ENCODE measurements at places on chromosomes 13 and 19.

- DNase-seq = no peak
- H3K4me3 ChIP-seq = no peak overlapping the region
- H3K27ac ChIP-seq = no peak overlapping the region
- H3K27me3 ChIP-seq = no peaks in the 10 kb centered on the region
These were observed 550.8 kb upstream of the SLITRK1 start for GRCh38 chr13:84433024-84433423.

DNA sequence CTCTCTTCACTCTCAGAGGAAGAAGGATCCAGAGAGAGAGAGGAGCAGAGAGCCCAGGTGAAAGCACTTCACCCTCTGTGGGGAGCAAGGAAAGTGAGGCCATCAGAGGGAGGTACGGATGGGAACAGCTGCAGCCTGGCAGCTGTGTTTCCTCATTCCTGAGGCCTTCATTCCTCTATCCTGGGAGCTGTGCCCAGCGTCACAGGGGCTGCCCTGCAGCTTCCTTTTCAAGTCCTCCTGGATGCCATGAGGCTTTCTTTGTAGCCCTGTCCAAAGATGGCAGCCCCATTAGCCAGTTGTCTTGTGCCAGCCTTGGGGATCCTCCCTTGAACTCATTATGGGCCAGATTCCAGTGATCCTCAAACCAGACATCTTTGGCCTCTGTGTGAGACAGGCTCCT, 76.8 kb upstream of the PCDH8 start:
- no peaks in the 10 kb centered on the region for H3K4me1 ChIP-seq
- H3K36me3 ChIP-seq = no peaks in the 10 kb centered on the region
- no peak overlapping the region for H3K4me3 ChIP-seq
- H3K27me3 ChIP-seq = peaks cover 3% of the 10 kb centered on the region
- no peak overlapping the region for H3K27ac ChIP-seq
- DNase-seq = no peak

GRCh38 chr19:42267644-42268141, 1.4 kb upstream of the CIC start:
- peaks cover 18% of the 10 kb centered on the region for H3K36me3 ChIP-seq
- H3K27ac ChIP-seq = no peak overlapping the region
- DNase-seq = no peak
- H3K4me3 ChIP-seq = no peak overlapping the region
- peaks cover 29% of the 10 kb centered on the region for H3K4me1 ChIP-seq

DNA sequence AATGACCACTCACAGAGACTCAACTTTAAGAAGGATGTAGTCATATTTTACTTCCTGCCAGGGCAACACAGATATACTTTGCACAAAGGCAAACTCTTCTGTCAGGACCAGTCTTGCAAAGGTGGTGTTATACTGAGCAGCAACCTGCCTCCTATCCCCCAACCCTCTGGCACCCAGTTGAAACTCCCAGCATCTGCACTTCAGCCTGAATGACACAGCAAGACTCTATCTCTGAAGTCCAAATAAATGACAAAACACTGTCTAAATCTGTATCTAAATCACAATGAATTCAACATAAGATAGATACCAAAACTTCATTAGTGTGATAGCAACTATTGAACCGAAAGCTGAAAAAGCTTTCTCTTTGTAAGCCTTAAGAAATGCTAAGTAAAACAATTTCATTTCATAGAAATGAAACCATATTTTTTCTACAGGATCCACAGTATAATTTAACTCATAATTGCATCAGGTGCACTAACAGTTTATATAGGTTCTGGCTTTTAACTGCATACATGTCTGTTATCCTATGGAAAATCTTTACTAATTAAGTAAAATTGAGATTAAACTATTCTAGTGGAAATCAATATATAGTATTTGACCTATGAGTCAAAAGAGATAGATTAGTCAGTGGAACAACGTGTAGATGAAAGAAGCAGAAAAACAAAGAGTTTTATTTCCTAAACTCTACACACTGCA, 163.7 kb downstream of the TBC1D4 start:
- no peaks in the 10 kb centered on the region for H3K27me3 ChIP-seq
- peaks cover 3% of the 10 kb centered on the region for H3K36me3 ChIP-seq
- peak overlapping the region; percentile 48 for H3K4me3 ChIP-seq
- peak overlapping the region; percentile 86 for H3K27ac ChIP-seq
- DNase-seq = peak; percentile 26
- H3K4me1 ChIP-seq = peaks cover 45% of the 10 kb centered on the region

DNA sequence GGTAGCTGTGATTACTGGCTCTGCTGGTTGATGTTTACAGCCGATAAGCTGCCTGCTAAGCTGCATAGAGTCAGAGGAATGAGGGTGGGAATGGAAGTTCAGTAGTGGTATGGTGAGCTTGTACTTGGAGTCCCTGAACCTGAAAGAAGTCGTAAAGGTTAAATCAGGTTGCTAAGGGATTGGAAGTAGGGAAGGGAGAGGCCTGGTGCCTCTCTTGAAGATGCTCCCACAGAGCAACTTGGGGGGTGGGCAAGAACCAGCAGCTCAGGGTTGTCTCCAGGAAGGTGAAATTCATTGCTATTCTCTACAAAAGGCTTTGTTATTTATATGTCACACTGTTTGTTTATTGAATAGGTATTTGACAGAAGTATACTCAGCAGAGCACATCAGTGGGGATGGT, 73.8 kb upstream of the OLFM4 start:
- no peak overlapping the region for H3K27ac ChIP-seq
- H3K4me1 ChIP-seq = no peaks in the 10 kb centered on the region
- no peak overlapping the region for H3K4me3 ChIP-seq
- H3K27me3 ChIP-seq = no peaks in the 10 kb centered on the region
- no peaks in the 10 kb centered on the region for H3K36me3 ChIP-seq
- DNase-seq = no peak

- peaks cover 93% of the 10 kb centered on the region for H3K4me1 ChIP-seq
- peak overlapping the region; percentile 77 for H3K4me3 ChIP-seq
- DNase-seq = peak; percentile 70
- no peaks in the 10 kb centered on the region for H3K27me3 ChIP-seq
- peak overlapping the region; percentile 90 for H3K27ac ChIP-seq
These were observed 15.9 kb upstream of the SLC35E1 start for GRCh38 chr19:16587833-16588823.

GRCh38 chr13:32264407-32264806, 50.8 kb downstream of the ZAR1L start:
- H3K27me3 ChIP-seq = no peaks in the 10 kb centered on the region
- H3K27ac ChIP-seq = no peak overlapping the region
- H3K4me3 ChIP-seq = no peak overlapping the region
- DNase-seq = no peak
- H3K36me3 ChIP-seq = no peaks in the 10 kb centered on the region

DNA sequence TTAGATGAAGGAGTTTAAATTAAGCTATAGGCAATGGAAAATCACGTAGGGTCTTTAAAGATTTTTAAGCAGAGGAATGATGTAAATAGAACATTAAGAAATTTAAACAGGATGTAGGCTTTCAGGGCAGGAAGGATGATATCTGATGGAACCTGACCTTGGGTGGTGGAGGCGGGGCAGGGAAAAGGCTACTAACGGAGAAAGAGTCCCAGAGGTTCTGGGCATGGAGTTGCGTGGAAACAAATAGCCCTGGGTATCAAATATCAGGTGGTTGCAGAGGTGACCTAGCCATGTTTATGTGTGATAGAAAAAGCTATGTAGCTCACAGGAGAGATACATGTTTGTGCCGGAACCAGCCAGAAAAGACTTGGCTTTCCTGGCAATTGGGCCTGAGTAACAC, 7.8 kb upstream of the CDK8 start:
- H3K4me3 ChIP-seq = no peak overlapping the region
- no peaks in the 10 kb centered on the region for H3K27me3 ChIP-seq
- H3K4me1 ChIP-seq = no peaks in the 10 kb centered on the region

- H3K4me1 ChIP-seq = peaks cover 58% of the 10 kb centered on the region
- peak overlapping the region; percentile 18 for H3K4me3 ChIP-seq
These were observed 24.6 kb upstream of the BCL3 start for GRCh38 chr19:44723952-44724319.

DNA sequence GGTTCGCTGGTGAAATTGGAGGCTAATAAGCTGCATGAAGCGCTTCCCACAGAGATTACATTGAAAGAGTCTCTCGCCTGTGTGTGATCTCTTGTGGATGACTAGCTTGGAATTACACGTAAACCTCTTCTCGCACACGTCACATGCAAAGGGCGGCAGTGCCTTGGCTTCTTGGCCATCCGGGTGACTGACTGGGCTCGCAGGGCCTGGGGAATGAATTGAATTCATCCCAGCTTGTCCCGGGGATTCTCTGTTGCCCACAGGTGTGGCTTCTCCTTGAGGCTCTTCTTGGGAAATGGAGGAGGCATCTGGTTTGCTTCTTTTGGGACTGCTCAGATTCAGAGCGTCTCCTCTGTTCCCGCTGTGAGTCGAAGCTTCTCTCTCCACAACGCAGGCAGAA, 19.8 kb downstream of the ZSCAN5C start:
- H3K27ac ChIP-seq = no peak overlapping the region
- H3K27me3 ChIP-seq = peaks cover 5% of the 10 kb centered on the region
- no peaks in the 10 kb centered on the region for H3K36me3 ChIP-seq
- H3K4me1 ChIP-seq = peaks cover 5% of the 10 kb centered on the region

DNA sequence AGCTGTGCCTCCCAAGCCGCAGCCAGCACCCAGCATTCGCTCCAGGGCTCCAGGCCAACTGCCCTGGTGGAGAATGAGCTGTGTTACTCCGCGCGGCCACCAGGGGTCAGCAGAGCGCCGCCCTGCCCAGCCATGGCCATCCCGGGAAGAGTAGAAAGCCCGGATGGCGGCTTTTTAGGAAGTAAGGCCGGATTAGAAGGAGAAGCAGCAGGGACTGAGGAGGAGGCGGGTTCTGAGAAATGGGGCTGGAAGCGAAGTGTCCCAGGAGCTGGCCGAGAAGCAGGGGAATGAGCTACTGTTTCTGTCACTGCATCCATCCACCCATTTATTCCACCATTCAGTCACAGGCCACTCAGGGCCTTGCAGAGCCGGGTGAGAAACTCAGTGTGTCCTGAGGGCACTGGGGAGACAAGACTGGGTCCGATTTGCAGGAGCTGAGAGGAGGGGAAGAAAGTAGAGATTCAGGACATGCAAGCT, 6.6 kb upstream of the NPAS1 start:
- H3K36me3 ChIP-seq = no peaks in the 10 kb centered on the region
- peaks cover 9% of the 10 kb centered on the region for H3K4me1 ChIP-seq
- H3K4me3 ChIP-seq = no peak overlapping the region
- H3K27me3 ChIP-seq = peaks cover 15% of the 10 kb centered on the region

DNA sequence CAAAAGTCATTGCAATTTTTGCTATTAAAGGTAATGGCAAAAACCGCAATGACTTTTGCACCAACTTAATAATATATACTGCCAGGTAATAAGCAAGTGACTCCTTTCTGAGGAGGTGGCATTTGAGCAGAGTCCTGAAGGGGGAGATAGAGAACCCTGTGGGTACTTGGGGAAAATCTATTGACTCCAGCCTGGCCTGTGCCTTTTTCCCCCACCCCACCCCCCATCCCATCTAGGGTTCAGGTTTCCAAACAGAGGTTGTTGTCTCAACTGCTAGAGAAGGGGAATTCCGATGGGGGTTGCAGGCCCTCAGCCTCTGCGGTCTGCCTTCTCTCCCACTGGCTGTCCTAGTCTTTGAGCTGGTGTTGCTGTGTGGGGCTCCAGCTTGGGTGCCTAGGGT, 11.5 kb downstream of the S1PR2 start:
- H3K4me1 ChIP-seq = peaks cover 6% of the 10 kb centered on the region
- peak; percentile 33 for DNase-seq
- no peaks in the 10 kb centered on the region for H3K27me3 ChIP-seq
- no peak overlapping the region for H3K27ac ChIP-seq

DNA sequence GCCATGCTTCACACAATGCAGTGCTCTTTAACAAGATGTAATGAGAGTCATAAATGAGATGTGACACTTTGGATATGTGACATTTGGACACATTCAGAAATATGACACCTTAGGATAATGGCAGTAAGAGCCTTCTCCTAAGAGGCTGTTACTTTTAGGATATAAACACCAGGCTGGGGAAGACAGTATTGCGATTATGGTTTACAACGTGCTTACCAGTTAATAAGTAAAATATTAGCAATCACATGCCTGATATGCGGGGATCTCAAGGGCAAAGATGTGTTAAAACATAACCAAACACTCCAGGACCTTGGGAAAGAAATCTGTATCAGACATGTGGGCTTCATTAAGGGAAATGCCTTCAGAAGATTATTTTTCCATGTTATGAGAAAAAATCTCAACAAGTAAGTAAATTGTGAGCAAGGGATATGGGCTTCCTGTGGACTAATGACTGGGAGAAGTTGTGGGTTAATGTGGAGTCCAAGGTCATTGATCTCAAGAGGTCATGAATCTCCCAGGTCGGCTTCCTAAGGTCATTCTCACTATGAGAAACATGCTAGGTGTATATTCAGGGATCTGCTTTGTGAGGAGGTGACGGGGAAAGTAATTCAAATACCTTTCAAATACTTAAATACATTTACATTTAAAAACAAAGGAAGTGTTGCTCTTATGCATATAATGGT, 105.3 kb downstream of the STARD13 start:
- H3K36me3 ChIP-seq = no peaks in the 10 kb centered on the region
- no peak overlapping the region for H3K4me3 ChIP-seq
- H3K4me1 ChIP-seq = no peaks in the 10 kb centered on the region

- H3K27ac ChIP-seq = no peak overlapping the region
- H3K4me3 ChIP-seq = no peak overlapping the region
- peaks cover 2% of the 10 kb centered on the region for H3K27me3 ChIP-seq
- no peaks in the 10 kb centered on the region for H3K4me1 ChIP-seq
- H3K36me3 ChIP-seq = no peaks in the 10 kb centered on the region
These were observed 195.8 kb downstream of the RAP2A start for GRCh38 chr13:97629601-97630272.

DNA sequence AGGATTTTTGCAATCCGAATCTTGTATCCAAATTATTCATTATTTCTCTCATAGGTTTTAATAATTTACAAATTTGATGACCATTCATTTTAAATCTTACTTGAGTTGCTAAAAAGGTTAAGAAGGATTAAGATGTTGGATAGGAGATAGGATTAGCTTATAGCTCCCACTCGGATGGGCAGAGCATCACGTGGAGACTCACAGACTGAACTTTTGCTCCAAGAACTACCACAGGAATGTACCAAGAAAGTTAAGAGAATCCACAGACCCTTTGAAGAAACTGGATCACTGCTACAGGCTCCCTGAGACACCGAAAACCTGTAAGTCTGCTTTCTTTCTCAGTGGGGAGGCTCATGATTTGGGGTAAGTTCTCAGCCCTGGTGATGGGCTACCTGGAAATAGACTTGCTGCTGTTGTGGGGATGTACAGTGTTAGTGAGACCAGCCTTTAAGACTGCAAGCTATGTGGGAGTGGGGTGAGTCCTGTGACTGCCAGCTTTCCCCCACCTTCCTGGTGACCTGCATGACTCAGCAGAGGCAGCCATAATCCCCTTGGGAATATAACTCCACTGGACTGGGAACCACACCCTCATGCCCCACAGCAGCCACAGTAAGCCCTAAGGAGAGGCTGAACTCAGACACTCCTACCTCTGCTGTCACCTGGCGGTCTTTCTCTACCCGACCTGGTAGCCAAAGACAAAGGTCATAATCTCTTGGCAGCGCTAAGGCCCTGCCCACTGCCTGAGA, 1458.0 kb downstream of the OLFM4 start:
- no peak overlapping the region for H3K27ac ChIP-seq
- no peak for DNase-seq
- no peaks in the 10 kb centered on the region for H3K4me1 ChIP-seq
- H3K4me3 ChIP-seq = no peak overlapping the region
- H3K36me3 ChIP-seq = no peaks in the 10 kb centered on the region
- no peaks in the 10 kb centered on the region for H3K27me3 ChIP-seq

All from activated CD4-positive, alpha-beta memory T cell treated with anti-CD3 and anti-CD28 coated beads, Interleukin-2, amount 10 ng/mL, durations not matched to agents 7 days and 5 days (primary cell).